ENCODE measurements at places on chromosomes 4 and X.

GRCh38 chr4:141524116-141524515, 112.3 kb upstream of the IL15 start:
- DNase-seq, result no peak

- DNase-seq, result no peak
Measured at GRCh38 chr4:38870098-38870808, 2.6 kb downstream of the FAM114A1 start.

DNA sequence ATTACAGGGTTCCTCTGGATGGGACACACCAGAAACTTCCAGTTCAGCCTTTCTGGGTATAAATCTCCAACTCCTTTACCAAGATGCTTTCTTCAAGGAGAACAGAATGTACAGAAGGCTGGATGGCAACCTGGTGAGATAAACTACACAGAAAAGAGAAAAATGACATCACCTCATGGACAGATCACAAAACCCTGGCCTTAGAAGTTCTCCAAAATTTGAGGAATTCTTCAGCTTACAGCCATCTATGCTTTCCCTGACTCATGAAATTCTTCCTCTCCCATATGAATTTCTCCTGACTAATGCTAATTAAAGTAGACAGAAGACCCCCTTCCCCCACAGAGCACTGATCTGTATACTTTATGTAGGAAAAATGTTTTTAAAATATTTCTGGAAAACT, 345.4 kb downstream of the STIM2 start:
- DNase-seq, result no peak

DNA sequence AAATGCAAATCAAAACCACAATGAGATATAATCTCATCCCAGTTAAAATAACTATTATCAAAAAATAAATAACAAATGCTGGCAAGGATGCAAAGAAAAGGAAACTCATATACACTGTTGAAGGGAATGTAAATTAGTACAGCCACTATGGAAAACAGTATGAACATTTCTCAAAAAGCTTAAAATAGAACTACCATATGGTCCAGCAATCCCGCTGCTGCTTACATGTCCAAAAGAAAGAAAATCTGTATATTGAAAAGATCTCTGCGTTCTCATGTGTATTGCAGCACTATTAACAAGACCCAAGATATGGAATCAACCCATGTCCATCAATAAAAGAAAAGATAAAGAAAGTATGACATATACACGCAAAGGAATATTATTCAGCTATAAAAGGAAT, 3.0 kb upstream of the NAP1L2 start:
- no peak for DNase-seq

DNA sequence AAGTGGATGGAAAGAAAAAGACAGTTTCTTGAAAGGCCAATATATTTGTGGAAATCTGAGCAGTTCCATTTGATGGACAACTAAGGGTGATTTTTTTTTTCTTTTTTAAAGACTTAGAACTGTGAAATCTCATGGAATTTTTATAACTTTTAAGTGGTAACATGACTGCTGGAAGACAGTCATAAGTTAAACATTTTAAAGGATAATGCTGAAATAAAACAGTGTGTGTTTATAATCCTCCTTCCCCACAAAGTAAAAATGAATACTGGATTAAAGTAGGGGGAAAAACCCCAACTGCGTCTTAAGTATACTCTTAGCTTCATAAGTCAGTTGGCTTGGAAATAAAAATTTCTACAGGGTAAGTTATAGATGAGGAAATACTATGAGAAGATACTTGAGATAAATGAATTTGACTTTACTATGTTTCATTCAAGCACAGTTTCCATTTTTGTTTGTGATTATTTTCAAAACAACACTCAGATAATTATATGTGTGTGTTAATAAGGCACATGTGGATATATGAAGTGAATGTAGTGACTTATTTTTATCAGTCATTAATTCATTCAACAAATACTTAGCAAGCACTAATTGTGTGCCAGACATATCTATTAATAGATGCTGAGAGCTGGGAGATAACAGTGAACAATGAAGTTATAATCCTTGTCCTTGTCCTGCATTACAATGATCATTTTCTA, 129.2 kb upstream of the ETNPPL start:
- no peak for DNase-seq

DNA sequence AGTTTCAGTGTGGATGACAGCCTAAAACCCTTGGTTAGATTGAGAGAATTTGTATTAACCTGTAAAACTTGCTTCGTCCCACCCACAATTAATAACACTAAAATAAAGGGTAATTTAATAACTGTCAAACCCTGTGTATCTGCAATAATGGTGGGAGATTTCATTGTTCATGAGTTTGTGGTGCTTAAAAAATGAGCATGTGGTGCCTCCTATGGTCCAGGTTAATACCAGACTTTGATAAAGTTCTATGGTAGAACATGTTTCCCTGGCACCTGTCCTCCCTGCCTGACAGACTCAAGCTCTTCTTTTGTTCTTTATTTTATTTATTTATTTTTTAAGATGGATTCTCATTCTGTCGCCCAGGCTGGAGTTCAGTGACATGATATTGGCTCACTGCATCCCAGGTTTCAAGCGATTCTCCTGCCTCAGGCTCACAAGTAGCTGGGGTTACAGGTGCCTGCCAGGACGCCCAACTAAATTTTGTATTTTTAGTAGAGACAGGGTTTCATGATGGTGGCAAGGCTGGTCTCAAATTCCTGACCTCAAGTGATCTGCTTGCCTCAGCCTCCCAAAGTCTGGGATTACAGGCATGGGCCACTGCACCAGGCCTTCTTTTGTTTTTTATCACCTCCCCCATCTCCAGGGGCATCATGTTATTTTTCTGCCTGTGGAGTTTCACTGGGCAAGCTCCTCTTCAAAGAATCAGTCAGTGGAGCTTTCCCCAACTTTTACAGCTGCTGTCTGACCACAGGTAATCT, 289.2 kb downstream of the NR3C2 start:
- no peak for DNase-seq

Data from NCI-H446 (cell line).